Stimulated activated CD8-positive, alpha-beta memory T cell treated with anti-CD3 and anti-CD28 coated beads, Interleukin-12 subunit alpha, Interleukin-12 subunit beta, amount 100 ng/mL, for 4 hours (primary cell): ENCODE measurements at places on chromosomes 4 and X.

DNA sequence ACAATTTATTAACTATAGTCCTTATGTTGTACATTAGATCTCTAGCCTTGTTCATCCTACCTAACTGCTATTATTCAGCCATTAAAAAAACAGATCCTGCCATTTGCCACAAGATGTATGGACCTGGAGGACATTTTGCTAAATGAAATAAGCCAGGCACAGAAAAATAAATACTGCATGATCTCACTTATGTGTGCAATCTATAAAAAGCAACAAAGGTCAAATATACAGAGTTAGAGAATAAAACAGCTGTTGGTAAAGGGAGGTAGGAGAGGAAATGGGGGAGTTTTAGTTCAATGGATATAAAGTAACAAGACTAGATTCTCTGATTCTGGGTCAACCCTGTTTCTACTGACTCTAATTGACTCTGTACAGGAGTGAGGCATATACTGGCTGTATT lies 103.3 kb upstream of the FAM9C start:
- no peak for DNase-seq

GRCh38 chr4:24995346-24995919 lies 35.3 kb downstream of the LGI2 start:
- no peak for DNase-seq

DNA sequence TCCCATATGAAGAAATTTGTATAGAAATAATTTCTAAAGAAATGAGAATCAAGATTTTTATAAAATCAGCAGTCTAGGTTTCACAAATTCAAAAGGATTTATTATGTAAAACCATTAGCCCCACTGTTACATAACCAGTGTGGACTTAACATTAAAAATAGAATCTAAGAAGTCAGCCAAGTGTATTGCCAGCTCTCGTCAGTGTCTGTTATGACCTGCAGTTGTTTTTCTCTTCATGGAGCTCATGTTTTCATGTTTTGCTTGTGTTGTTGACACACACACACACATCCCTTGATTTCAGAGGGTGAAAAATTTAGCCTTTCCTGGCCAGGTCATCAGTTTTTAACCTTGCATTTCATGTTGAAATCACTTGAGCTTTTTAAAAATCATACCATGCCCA lies 39.5 kb downstream of the USP38 start:
- DNase-seq: no peak

GRCh38 chrX:119688911-119689321 lies 4.1 kb downstream of the SEPTIN6 start:
- no peak for DNase-seq

- no peak for DNase-seq
Observed at GRCh38 chr4:27100713-27101112, 240.1 kb downstream of the STIM2 start.

GRCh38 chr4:75867130-75867529 lies 35.1 kb downstream of the PPEF2 start:
- DNase-seq: no peak

DNA sequence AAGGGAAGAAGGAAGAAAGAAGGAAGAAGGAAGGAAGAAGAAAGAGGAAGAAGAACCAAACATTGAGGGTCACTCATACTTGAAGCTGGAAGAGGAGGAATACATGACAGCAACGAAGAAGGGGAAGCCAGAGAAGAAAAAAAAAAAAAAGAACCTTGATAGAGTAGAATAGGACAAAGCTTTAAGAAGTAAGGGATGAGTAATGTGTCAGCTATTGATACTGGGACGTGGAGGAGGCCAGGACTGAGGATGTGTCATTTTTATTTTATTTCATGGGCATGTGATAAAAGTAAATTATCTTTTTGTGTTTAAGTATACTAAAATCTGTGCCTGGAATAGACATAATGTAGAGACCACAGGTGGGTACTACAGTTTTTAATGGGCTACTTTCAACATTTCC lies 6.4 kb downstream of the EDA2R start:
- DNase-seq: no peak

DNA sequence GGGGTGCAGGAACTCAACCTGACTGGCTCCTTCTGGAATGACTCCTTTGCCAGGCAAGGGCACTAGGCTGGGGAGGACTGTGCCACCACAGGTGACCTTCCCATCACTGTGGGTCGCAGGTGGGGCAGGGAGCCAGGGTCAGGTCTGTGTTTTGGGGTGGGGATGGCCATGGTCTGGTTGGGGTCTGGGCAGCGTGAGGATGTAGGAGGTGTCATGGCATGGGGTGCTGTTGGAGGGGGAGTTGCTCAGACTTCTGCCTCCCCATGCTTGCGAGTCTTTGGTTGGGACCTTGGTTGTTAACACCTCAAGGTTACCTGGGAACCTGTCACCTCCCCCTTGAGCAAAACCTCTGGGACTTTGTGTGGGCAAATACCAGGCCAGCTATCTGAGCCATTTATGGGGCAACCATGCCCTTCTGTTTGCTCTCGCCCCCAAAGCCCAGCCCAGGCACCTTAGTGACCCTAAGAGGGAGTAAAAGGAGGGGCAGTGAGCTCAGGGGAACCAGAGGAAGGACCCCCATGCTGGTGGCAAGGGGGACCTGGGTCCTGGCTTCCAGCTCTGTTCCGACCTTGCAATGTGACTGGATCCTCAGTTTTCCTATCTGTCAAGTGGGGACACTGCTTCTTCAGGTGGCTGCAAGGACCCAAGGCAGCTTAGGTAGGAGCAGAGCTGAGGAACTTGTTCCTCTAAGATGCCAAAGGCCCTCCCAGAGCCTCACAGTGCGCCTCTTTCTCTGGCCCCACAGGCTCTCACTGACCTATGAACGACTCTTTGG lies 2.4 kb upstream of the GDI1 start:
- no peak for DNase-seq

DNA sequence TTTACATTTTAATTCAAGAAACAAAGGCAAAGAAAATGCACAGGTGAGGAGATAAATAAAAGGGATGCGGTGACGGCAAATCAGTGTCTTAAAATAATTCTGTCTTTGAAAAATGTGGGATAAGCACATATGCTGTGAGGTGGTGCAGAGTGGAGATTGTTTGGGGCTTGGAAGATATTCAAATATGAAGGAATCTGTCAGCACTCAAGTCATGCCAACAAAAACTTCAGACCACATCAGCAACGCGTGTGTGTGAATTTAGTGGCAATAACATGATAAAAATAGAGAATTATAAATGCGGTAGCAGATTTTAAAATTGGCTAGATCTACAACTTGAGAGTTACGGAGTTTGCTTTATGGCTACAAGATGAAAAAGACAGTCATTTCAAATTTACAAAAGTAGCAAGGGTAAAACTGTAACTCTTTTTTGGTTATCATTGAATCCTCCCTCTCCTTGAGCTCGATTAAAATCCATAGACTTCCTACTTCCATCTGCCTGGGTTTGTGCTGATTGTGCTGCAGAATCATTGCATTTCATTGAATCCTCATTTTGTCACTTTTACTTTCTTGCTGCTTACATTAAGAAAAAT lies 71.5 kb upstream of the VCX2 start:
- DNase-seq: no peak

GRCh38 chr4:56791316-56791715 lies 30.2 kb downstream of the SPINK2 start:
- no peak for DNase-seq

GRCh38 chr4:152094970-152095700 lies 334.3 kb upstream of the GATB start:
- DNase-seq: no peak

GRCh38 chr4:47721892-47722575 lies 115.8 kb downstream of the CORIN start:
- DNase-seq: no peak

DNA sequence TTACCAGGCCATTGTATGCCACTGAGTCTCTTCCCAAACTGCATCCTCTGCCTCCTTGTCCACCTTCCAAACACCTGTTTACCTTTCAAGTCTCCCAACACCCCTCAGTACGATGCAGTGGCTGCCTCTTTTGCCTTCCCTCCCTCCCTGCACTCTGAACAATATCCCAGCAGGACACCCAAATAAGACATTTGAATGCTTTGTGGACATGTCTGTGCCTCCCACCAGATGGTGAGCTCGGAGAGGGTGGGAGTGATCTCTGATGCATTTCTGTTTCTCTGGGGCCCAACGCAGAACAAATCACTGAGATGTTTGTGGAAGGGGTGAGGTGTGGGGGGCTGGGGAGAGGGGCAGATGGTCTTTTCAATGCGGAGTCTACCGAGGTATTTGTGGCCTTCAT lies 33.4 kb downstream of the PJA1 start:
- no peak for DNase-seq

DNA sequence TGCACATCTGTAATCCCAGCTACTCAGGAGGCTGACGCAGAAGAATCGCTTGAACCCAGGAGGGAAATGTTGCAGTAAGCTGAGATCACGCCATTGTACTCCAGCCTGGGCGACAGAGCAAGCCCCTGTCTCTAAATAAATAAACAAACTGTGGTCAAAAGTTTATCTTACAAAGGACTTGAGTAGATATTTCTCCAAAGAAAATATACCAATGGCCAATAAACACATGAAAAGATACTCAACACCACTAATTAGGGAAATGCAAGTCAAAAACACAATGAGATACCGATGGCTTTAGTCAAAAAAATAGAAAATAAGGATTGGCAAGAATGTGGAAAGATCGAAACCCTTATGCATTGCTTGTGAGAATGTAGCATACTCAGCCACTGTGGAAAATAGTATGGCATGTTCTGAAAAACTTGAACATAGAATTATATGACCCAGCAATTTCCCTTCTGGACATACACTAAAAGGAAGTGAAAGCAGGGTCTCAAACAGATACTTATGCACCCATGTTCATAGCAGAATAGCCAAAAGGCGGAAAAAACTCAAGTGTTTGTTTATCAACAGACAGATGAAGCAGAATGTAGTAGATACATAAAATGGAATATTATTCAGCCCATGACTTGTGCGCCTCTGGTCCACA lies 2.0 kb upstream of the CFAP97 start:
- no peak for DNase-seq

- DNase-seq: no peak
Observed at GRCh38 chr4:3017504-3017903, 54.1 kb downstream of the GRK4 start.

GRCh38 chr4:105343146-105343931 lies 130.5 kb downstream of the PPA2 start:
- DNase-seq: no peak
